ENCODE measurements at places on chromosomes 3 and 15.

GRCh38 chr3:88996691-88997090, 110.7 kb upstream of the EPHA3 start:
- DNase-seq: no peak

DNA sequence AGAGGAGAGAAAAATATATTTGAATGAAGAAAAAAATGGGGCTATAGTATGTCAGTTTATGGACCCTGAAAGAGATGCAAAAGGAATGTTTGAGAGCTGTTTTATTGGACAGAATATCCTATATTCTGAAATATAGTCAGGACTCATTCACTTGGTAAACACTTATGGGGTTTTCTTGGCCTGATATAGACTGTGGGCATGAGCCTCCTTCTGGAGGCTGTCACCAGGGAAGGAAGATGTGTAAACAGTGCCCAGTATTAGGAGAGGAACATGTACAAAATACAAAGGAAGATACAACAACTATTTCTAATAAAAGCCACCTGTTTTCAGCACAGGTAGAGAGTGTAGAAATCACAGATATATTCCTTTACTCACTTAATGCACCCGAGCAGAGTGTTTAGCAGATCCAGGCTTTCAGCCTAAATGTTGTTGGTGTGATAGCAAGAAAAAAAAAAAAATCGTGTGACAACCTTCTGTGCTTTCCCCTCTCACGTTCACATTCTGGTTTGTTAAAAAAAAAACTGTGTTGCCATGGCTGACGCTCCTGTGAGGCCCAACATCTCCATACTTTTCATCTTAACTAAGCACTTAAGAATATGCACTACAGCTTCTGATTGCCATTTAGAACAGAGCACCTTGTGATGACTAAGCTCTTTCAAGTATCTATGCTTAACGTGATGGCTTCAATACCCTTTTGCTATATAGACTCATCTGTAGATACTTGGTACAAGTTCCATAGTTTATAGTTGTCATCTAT, 134.1 kb downstream of the MBNL1 start:
- DNase-seq: no peak

GRCh38 chr15:39860200-39860599, 59.9 kb downstream of the GPR176 start:
- no peak for DNase-seq

GRCh38 chr3:190326930-190327329, 4.7 kb upstream of the CLDN1 start:
- no peak for DNase-seq

DNA sequence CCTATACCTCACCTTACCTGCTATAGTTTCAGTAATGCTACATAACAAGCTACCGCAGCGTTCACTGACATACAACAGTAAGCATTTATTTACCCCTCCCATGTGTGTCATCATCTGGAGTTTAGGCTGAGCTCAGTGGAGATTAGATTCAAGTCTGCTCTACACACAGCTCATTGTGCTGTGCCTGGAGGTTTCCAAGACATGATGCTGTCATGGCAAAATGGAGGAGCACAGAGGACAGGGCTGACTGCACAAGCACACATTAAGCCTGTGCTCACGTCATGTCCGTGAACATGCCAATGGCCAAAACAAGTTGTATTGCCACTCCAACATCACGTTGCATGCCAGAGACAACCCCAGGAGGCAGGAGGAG, 333.8 kb upstream of the TRIM42 start:
- DNase-seq: no peak

All from stimulated activated CD8-positive, alpha-beta memory T cell treated with anti-CD3 and anti-CD28 coated beads, Interleukin-15, amount 100 ng/mL, for 48 hours (primary cell).